Putamen (tissue), 1 donor: ENCODE measurements at places on chromosomes 5 and 9.
A peak's percentile ranks its signal among the peaks of the same experiment; 100 is the strongest.

GRCh38 chr9:114300153-114300845 lies 22.6 kb upstream of the ORM1 start:
- DNase-seq: no peak

GRCh38 chr5:121816164-121816563 lies 35.5 kb upstream of the FTMT start:
- DNase-seq: no peak

GRCh38 chr5:123558762-123559433 lies 46.9 kb downstream of the CSNK1G3 start:
- peak; percentile 17 for DNase-seq

DNA sequence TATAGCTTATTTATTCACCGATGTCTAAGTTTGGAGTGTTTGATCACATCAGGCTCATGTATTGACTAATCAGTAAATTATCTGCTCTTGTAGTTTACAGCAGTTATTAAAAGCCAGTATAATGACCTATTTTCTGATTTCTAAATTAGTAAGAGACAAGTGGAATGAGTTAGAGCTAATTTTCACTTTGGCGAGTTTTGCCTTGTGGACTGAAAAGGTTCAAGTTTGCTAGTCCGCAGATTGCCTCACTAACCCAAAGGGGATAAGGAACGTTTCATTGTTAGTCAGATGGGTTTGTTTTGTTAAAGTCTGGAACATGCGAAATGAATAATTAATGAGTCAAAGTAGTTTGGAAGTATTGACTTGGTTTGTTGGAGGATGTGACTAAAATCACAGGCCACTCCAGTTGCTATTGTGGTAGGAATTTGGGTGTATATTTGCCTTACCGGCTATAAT lies 40.1 kb downstream of the SMARCA2 start:
- DNase-seq: peak; percentile 52

DNA sequence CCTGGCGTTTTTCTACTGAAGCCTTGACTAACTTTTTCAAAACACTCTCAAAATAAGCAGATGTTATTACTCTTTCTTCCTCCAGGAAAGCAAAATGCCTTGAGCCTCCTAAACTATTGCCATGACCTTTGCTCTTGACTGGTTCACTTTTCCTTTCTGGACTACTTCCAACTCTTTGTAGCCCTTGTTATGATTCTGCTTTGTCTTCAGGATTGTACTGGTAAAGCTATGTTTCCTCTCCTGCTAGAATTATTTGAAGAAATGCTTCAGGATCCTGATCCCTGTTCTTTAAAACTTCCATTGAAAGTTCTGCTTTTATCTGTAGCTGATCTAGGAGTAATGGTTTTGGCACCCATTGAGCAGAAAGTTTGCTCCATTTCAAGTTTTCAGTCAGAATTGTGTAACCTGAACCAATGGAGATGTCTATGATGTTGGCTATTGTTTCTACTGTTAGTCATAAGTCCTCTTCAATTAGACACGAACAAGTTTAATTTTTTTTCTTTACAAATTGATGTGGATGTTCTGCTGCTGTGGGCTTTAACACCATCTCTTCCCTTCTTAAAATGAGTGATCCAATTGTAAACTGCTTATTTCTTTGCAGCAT lies 1356.4 kb downstream of the EFNA5 start:
- DNase-seq: no peak

DNA sequence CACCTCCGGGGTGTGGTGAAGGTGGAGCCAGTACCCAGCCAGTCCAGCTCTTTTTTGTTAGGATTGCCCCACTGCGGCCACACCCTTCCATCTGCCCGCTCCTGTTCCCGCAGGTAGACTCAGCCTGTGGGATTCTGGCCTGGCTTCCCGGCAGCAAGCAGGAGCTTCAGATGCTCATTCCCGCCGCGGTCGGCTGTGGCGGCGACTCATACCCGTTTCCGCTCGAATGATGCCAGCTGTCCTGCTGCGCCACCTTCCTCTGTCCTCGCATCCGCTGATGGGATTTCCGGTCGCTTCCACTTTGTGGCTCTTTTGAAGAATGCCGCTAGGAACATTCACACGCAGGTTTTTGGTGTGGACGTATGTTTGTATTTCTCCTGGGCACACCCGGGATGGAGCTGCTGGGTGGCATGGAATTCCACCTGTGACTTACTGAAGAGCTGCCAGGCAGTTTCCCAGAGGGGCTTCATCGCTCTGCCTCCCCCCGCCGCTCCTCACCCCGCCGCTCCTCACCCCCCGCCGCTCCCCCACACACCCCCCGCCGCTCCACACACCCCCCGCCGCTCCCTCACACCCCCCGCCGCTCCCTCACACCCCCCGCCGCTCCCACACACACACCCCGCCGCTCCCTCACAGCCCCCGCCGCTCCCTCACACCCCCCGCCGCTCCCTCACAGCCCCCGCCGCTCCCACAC lies 60.3 kb downstream of the TENT4A start:
- peak; percentile 17 for DNase-seq

GRCh38 chr5:87361031-87361445 lies 51.7 kb downstream of the CCNH start:
- DNase-seq: no peak

GRCh38 chr5:55546947-55547346 lies 12.2 kb upstream of the PLPP1 start:
- DNase-seq: no peak

- DNase-seq: no peak
Observed at GRCh38 chr9:33082128-33082527, 5.7 kb upstream of the SMU1 start.

- no peak for DNase-seq
Observed at GRCh38 chr5:126052791-126053190, 370.4 kb upstream of the GRAMD2B start.

DNA sequence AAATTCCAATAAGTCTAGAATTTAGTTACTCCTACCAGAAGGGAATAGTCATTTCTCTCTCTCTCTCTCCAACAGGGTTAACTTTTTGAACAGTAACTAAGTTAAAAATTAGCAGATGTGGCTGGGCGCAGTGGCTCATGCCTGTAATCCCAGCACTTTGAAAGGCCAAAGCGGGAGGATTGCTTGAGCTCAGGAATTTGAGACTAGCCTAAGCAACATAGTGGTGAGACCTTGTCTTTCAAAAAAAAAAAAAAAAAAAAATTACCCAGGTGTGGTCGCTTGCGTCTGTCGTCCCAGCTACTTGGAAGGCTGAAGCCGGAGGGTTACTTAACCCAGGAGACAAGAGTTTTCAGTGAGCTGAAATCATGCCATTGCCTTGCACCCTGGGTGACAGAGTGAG lies 639.7 kb downstream of the PTPRD start:
- DNase-seq: no peak

DNA sequence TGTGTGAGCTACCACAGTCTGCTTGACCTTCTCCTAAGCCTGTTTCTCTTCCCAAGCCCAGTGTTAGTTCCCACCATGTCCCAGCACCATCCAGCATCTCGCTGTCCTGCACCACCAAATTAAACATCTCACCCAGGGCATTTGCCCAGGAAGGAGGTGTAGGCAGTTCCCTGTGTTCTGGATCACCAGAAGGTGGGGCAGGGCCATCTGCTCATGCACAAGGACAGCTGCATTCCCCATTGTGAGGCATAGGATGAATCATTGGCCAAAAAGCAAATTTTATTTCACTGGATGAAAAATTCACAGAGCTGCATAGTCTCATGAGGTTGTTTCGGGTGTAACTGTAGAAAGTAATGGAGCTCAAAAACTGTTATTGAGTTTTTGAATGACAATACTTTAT lies 89.5 kb upstream of the GRIA1 start:
- no peak for DNase-seq

DNA sequence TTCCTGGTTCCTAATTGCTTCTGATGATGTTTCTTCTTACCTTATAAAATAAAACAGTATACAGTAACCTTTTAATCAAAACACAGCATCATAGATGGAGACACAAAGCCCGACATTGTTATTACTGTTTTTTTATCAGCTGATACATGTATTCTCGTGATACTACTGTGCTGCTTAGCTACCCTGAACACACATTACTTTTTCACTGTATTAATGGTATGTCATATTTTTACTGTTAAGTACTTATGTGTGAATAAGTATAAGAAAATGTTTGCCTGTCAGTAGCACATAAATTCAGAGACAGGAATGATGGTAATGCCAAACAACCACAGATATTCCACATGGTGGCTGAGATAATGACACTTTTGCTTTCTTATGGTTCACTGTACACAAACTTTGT lies 68.7 kb downstream of the RAB24 start:
- no peak for DNase-seq

DNA sequence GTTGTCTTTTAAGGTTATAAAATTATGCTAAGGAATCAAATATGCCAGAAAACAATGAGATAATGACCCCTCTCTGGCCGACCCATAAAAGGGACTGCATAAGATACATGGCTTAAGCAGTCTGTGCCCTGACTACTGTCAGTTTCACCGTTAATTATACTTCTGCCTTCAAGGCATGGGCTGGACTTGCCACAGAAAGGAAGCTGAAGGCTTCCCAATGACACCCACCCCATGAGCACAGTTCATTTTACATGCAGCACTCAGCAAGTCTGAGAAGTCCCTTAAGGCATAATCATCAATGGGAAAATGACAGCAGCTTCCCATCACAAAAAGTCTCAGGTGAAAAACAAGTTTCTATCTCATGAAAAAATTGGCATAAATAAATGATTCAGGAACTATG lies 175.6 kb downstream of the GLIS3 start:
- DNase-seq: no peak

DNA sequence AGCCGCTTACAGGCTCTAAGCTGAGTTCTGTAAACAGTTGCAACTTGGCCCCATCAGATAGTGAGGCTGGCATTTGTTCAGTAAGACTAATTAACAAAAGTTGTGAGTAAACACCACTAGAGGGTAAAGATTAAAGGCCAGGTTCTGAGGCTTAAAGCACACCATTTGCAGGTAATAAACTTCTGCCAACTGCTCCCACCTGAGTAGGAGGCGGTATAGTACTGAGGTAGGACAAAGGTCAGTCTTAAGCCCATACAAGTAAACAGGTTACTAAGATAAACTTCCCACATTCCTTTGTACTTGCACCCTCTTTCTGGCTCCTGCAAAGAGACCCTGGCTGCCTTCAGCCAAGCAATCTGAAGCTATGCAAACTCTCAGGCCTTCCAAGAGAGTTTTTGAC lies 419.6 kb downstream of the DNAH5 start:
- DNase-seq: no peak

- DNase-seq: no peak
Observed at GRCh38 chr9:81375187-81376100, 313.9 kb downstream of the TLE1 start.

DNA sequence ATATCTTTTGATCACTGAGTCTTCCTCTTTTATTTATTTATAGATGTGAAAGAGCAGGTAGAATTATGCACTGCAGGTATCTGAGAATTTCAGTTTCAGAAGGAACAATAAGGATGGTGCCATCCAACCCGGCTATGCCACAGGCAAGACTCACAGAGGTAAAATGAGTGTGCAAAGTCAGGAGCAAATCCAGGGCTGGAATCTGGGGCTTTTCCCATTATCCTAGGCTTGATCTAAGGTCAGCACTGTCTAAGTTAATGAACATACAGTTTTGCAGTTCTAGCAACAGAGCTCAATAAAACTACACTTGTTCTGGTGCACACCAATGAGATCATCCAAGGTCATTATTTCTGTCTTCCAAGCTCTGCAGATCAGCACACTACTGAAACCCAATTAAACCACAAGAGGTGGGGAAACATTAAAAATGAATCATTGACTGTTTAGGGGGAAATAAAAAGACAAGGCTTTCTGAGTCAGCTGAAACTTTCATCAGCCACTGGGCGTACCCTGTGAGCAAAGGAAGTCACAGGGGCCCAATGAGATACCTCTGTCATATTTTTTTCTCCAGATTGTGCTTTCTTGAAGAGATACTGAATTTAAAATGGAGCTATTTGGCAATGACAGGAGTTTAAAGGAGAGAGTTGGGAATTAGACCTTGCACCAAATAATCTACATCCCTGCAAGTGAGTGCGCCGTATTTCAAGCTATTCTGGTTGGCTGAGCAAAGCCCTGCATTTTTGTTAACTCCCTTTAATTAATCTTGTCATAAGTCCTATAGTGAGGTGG lies 662.2 kb upstream of the ZNF608 start:
- DNase-seq: no peak

DNA sequence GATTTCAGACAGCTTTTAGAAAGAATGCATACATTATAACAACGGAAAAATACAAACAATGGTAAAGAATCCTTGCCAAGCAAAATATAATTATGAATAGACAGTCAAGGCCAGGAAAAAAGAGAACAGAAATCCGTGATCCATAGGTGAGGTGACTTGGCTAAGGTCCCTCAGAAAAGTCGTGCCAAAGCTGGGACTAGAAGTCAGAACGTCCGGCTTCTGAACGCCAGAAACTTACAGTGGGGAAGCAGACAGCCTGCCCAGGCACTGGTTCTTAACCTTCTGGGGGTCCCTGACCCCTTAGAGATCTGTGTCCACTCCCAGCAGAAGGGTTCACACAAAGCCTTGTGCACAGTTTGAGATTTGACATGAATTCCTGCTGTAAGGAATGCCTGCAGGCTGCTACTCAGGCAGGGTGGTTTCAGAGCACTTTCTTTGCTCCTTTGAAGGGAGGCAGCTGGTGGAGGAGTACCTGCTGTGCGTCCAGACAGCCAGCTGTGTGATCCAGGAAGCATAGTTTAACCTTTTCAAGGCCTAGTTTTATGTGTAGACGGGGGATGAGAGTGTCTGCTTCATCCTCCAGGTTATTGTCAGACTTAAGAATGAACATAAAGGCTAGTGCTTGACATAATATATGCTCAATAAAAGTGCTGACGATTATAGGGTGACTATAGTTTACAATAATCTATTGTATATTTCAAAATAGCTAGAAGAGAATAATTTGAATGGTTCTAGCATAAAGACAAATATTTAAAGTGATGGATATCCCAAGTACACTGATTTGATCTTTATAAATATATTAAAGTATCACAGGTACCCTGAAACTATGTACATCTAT lies 852 bp downstream of the ARHGEF37 start:
- peak; percentile 46 for DNase-seq

GRCh38 chr5:11390291-11390767 lies 513.9 kb downstream of the CTNND2 start:
- peak; percentile 43 for DNase-seq

DNA sequence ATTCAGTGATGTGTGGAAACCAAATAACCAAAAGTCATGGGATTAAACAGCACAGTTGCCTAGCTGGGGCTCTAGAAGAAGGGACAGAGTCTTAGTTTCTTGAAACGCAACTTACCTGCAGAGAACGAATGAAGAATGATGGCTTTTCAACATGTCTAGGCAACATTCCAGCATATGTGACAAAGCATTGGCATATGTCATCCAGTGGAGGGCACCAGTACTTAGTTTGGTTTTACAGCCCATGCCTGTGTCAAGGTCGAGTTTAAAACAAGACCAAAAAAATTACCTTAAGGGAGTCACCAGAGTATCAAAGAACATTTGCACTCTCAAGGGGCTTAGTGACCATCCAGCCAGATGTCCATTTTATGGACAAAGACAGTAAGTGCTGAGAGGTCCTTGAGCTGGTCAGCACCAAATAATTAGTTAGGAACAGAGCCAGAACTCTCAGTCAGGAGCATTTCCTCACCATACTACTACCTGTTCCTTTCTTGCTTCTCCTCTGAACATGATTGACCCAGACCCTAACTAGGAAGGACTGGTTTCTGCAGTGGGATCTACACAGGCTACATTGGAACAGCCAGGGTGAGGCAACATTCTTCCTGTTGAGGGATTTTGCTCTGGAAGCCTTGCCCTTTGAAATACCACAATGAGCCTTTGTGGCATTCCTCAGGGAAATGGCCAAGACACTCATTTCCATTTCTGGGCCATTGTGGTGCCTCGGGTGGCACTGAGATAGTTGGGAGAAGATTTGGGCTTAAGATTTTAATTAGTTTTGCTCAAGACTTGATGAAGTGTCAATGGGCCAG lies 75.4 kb upstream of the ANKH start:
- DNase-seq: no peak

- peak; percentile 52 for DNase-seq
Observed at GRCh38 chr5:91269198-91269597, 113.9 kb downstream of the ARRDC3 start.
